ENCODE measurements at places on chromosomes 1 and 21. TPM values are rescaled to one million over a fixed set of nuclear protein-coding genes. Genes with fewer than 3 reads are reported as not detected.

GRCh38 chr1:74766579-74766978 is 33.6 kb downstream of the TYW3 start:
- no peak overlapping the region for H3K4me3 ChIP-seq
- DNase-seq = no peak
- H3K27ac ChIP-seq = no peak overlapping the region
- H3K27me3 ChIP-seq = peaks cover 2% of the 10 kb centered on the region
- no peaks in the 10 kb centered on the region for H3K36me3 ChIP-seq

The ETNK2 gene
- total RNA-seq = 12.1 TPM

GRCh38 chr1:186175588-186175987 is 199.5 kb downstream of the TPR start:
- peak overlapping the region; percentile 31 for H3K27ac ChIP-seq
- no peak for DNase-seq
- peaks cover 3% of the 10 kb centered on the region for H3K36me3 ChIP-seq

- H3K27ac ChIP-seq = no peak overlapping the region
- H3K27me3 ChIP-seq = no peaks in the 10 kb centered on the region
- no peak for DNase-seq
- H3K36me3 ChIP-seq = no peaks in the 10 kb centered on the region
- H3K4me3 ChIP-seq = no peak overlapping the region
Measured at GRCh38 chr1:77360256-77360655, 78.4 kb downstream of the AK5 start.

- no peaks in the 10 kb centered on the region for H3K36me3 ChIP-seq
- peaks cover 14% of the 10 kb centered on the region for H3K4me1 ChIP-seq
- no peak for DNase-seq
- no peak overlapping the region for H3K27ac ChIP-seq
Measured at GRCh38 chr1:172496678-172497077, 36.3 kb upstream of the SUCO start.

The KLF17 gene
- 0.34 TPM for total RNA-seq

All from neural crest cell (in vitro differentiated cells).